ENCODE measurements at places on chromosomes 3 and 15.

DNA sequence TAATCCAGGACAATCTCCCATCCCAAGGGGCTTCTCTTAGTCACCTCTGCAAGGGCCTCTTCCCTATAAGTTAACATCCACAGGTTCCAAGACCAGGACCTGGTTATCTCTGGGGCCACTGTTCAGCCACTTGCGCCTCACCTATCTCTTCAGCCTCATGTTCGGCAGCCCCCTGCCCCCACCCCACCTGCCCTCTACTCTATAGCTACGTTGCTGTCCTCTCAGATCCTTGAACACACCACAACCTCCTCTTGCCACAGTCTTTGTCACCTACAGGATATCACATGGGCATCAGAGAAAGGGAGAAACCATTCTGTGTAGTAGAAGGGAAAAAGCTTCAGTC lies 33.9 kb downstream of the SLC41A3 start:
- DNase-seq, result no peak

- no peak for DNase-seq
These were observed 192.3 kb downstream of the PLCL2 start for GRCh38 chr3:17076940-17077605.

- DNase-seq, result no peak
These were observed 102.8 kb downstream of the SNRPN start for GRCh38 chr15:25057574-25057973.

- DNase-seq, result no peak
These were observed 36.3 kb upstream of the GOLGA8J start for GRCh38 chr15:30046430-30046829.

GRCh38 chr15:99029341-99030144 lies 22.0 kb upstream of the PGPEP1L start:
- no peak for DNase-seq

DNA sequence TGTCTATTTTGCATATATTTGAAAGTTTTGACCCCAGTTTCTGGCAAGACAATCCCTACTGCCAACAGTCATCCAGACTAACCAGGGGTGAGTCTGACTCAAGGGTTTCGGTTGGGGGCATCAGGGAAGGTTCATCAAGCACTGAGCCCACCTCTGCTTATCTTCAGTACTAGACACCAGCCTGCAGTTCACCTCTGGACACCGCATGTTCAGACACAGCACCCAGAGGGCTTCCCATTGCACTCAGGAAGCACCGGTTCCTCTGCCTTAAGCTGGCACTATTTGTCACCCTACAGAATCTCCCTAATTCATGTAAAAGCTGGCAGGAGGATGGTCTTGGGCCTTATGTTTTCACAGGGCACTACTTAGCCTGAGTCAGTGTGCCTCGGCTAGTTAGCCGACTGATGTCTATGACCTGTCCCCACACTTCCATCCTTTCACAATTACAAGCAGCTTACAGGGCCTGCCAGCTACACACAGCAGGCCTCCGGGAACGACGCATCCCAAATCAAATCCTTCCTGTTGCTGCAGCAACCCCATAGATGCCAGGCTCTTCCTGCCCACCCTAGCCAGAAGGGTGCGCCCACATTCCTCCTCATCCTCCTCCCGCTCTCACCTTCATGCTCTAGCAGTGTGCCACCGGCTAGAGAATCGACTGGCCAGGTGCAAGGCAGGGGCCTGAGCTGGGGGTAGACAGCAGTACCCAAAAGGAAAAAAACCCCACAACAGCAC lies 52.5 kb downstream of the SH3BP5 start:
- DNase-seq, result no peak
